GM23248 (cell line): ENCODE measurements at places on chromosomes 5 and 9. TPM values are rescaled to one million over a fixed set of nuclear protein-coding genes. Genes with fewer than 3 reads are reported as not detected.

Gene FAM221B
- not detected in 2 replicates for total RNA-seq

Gene MTAP
- 26.7 and 29.8 TPM in 2 replicates for total RNA-seq

Gene NIPAL4
- total RNA-seq: not detected in 2 replicates

Gene LHX6
- total RNA-seq: not detected in 2 replicates

Gene LCP2
- not detected in 2 replicates for total RNA-seq

Gene WNT8A
- total RNA-seq: not detected in 2 replicates

Gene ANKRD20A1
- not detected in 2 replicates for total RNA-seq

Gene FGFR4
- total RNA-seq: not detected in 2 replicates

Gene FCN1
- total RNA-seq: not detected in 2 replicates
